ENCODE measurements at places on chromosomes 13 and 19.

- DNase-seq: peak; percentile 18
Observed at GRCh38 chr13:45678282-45678681, 23.8 kb upstream of the CBY2 start.

DNA sequence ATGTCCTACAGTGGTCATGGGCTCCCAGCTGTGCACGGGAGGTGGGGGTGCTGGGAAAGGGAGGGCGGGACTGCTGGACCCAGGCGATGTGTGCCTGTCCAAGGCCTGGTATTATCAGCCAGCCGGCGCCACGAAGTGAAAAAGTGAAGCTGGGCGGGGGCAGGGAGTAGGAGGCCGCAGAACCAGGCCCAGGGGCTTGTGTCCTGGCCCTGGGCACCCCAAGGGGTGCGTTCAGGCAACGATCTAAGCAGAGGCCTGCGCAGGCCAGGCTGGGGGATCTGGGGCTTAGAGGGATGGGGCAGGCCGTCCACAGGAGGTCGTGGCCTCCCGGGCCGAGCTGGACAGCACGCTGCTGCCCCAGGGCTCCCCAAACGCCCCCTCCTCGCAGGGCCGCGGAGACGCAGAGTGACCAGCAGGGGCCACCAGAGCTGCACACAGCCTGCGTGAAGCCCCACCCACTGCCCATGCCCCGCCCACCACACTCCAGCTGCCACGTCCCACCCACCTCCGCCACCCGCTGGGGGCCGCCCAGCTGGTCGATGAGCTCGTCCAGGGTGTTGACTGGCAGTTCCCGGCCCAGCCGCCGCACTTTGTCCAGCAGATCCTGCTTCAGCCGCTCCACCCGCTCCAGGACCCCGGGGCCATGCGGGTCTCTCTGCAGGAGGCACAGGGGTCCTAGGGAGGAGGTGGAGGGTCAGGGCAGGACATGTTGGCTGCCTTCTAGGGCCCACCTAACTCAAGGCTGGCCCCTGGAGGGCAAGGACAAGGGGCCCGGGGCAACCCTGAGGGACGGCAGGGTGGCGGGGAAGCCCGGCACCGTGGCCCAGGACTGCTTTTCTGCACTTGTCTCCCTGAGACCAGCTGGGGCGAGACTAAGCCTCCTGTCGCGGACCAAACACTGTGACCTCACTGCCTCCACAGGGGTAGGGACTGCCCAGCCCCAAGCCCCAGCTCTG, 9.5 kb downstream of the GPX4 start:
- DNase-seq: peak; percentile 49

DNA sequence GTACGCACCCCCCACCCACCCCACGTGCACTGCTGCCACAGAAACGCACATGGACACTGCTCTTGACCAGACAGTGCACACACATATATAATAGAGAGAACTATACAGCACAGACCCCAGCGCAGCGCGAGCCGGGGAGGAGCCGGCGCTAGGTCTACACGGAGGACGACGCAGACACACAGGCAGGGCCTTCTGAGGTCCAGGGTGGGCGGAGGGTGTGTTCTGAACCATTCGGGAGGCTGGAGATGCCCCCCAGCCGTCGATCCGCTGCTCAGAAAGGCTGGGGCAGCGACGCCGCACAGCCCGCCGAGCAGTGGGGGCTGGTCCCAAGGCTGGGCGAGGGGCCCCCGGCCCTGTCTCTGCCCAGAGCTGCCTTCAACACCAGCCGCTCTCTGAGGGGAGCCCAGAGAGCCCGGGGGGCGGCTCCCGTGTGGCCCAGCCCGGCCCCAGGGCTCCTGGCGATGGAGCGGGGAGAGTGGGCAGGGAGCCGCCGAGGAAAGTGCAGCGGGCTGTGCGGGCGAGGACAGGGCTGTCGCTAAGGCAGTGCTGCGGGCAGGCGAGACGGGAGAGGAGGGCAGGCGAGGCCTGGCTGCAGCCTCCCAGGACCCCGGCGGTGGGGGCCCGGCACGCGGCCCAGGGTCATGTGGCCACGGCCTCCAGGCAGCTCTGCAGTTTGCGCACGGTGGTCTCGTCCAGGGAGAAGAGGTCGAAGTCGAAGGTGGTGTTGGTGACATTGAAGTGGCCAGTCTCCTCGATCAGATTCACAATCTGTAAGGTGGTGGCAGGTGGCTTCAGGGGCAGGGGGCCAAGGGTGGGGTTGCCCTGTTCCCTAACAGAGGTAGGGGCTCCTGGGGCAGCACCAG, 67.1 kb downstream of the MLLT1 start:
- no peak for DNase-seq

DNA sequence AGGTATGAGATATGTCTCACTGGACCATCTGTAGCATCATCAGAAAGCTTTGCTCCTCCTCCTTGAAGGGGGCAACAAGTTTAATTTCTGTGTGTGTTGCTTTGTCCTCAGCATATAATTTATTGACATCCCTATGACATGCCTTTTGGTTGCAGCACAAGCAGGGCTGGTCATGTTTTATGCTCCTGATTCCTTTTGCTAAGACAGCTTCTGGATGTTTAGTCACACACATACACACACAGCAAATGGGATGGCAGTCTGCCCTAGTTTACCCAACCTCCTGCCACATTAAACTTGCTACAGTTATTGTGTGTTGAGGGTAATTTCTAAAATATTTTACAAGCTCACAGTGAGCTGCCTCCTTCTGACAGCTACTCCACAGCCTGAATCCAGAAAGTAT, 217.9 kb upstream of the RXFP2 start:
- DNase-seq: no peak

- DNase-seq: no peak
Observed at GRCh38 chr13:103656311-103656710, 590.1 kb upstream of the SLC10A2 start.

- DNase-seq: peak; percentile 2
Observed at GRCh38 chr13:100890645-100891044, 216.1 kb upstream of the TMTC4 start.

- no peak for DNase-seq
Observed at GRCh38 chr13:52758114-52758513, 18.5 kb upstream of the CNMD start.

GRCh38 chr19:44002212-44002565, 568 bp upstream of the ZNF230 start:
- DNase-seq: no peak

DNA sequence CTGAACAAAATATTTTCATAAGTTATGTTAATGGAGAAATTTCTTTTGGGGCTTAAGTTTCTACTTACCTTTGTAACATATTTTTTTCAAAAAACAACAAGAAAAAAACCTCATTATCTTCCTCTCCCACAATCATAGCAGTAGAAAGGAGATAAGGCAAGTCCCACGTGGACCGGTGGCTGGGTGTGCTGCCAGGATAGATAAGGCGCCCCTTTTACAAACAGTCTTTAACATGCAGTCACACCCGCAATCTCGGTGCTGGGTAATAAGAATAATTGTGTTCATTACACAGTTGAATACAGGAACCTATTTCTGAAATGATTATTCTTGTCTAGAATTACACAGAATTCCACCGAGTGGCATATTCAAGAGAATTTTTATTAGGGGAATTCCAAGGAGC, 1202.3 kb downstream of the UQCRFS1 start:
- DNase-seq: no peak

DNA sequence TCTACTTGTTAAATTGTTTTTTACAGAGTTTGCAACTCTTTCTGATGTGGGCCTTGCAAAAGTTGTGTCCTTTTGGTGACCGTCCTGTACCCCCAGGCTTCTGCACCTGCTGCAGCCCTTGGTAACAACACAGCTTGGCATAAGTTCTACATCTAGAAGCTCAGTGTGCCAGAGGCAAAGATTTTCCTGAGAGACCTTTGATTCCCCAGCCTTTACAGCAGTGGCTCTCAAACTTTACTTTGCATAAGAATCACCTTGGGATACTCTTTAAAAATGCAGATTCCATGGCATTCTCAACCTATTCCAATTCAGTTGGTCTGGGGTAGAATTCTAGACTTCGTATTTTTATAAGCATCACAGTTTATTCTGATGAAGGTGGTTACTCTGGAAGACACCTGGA, 260.9 kb downstream of the DCT start:
- DNase-seq: no peak

- peak; percentile 5 for DNase-seq
Observed at GRCh38 chr13:49052813-49053212, 77.1 kb downstream of the FNDC3A start.

DNA sequence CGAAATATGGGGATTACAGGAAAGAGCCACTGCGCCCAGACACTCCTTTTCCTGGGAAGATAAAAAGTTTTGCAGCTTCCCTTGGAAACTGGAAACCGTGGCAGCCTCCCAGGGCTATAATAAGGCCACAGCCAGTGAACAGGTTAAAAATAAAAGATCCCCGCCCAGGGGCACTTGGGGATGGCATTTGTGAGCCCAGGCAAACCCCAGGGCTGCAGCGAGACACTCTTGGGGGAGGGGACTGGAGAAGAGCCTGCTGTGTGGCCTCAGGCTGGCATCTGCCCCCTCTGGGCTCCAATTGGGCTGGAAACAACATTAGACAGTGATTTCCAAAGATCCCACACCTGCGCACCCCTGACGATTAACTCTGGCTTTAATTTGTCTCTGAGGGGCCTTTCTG, 11.2 kb downstream of the FEM1A start:
- DNase-seq: no peak

- DNase-seq: no peak
Observed at GRCh38 chr19:5107432-5108122, 138.7 kb downstream of the KDM4B start.

- DNase-seq: no peak
Observed at GRCh38 chr13:114038900-114039299, 65.0 kb upstream of the C13orf46 start.

DNA sequence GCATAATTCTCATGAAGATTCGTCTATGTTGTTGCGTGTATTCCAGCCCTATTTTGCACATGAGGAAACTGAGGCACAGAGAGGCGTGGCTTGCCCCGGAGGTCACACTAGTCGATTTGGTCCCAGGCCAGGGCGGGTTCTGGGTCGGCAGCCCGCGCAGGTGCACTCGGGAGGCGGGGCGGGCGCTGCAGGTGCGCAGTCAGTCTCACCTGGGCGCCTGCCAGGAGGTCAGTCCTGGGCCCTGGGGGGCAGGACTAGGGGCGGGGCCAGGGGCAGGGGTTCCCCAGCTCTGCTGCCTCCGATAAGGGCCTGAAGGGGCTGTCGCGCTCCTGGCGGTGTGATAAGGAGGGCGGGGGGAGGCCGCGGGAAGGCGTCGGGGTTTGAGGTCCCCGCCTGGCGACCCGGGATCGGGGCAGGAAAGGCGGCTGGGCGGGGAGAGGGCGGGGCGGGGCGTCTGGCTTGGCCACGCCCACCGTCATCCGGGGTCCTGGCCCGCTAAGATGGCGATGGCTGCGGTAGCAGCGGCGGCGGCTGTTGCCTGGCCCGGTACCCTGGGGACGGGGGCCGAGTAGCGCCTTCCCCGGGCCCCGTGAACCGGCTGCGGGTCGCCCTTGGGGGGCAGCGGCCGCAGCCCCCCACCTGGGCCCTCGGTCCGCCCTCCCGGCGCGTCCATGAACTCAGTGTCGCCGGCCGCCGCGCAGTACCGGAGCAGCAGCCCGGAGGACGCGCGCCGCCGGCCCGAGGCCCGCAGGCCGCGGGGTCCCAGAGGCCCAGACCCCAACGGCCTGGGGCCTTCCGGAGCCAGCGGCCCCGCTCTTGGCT, at the start of gene ATG4D:
ATG4D (plus strand) TSS at position 485 of the 822 bp plus-strand sequence; CDS start at position 672, 187 bp downstream.
- DNase-seq: peak; percentile 55

GRCh38 chr19:49468746-49469447, 5.1 kb upstream of the FLT3LG start:
- DNase-seq: peak; percentile 46

DNA sequence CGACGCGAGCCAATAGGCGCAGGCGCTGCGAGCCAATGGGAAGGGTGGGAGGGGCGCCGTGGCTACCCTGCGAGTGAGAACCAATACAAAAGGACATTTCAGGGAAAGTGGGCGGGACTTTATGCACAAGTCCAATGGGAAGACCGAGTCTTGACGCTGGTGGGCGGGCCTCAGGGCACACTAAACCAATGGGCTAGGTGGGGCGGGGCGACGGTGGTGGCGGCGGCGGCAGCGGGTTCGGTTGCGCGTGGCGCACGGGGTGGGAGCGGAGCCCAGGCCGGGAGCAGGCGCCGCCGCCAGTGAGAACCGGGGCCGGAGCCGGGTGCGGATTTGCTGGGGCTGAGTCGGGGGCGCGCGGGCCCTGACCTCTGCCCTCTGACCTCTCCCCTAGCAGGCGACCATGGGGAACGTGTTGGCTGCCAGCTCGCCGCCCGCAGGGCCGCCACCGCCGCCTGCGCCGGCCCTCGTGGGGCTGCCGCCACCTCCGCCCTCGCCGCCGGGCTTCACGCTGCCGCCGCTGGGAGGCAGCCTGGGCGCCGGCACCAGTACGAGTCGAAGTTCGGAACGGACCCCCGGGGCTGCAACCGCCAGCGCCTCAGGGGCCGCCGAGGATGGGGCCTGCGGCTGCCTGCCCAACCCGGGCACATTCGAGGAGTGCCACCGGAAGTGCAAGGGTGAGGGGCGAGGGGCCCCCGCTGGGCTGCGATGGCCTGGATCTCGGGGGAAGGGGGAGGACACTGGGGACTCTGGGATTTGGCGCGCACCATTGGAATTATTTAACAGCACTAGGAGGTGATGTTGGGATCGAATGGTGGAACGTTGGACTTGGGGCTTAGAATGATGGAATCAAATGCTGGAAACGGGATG, at the start of gene TOMM40:
TOMM40 (plus strand) TSS at position 239 of the 867 bp plus-strand sequence; CDS start at position 401, 162 bp downstream.
- peak; percentile 100 for DNase-seq

DNA sequence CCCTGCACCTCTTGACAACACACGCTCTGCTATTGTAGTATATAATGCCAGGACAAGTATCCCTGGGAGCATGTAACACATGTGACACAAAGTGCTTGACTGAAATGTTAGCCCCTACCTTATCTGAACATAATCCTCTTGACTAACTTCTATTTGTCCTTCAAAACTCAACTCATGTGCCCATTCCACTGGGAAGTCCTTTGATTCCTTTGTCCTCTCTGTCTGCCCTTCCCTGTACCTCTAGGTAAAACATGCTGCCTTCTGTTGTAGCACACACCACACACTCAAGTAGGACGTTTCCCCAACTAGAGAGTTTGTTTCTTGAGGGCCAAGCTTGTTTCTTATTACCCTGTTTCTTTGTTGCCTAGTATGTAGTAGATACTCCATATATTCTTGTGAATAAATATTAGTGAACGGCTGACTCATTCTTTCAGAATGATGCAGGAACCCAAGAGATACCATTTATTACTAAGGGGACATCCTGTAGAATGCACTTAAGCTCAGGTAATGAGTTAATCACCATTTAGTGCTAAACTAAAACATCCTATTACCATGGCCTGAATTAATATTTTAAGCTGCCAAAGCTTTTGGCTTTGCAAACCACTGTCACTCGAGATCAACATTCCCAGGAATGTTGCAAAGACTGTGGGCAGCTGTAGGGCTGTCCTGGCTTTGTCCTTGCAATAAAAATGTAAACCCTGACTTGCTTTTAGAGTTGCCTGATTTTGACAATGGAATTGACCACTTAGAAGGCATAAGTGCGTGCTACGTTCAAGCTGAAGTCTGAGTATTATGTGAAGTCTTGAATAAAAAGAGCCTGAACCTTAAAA, 313.4 kb downstream of the COG6 start:
- no peak for DNase-seq
